ENCODE measurements at places on chromosomes 1 and 21.

DNA sequence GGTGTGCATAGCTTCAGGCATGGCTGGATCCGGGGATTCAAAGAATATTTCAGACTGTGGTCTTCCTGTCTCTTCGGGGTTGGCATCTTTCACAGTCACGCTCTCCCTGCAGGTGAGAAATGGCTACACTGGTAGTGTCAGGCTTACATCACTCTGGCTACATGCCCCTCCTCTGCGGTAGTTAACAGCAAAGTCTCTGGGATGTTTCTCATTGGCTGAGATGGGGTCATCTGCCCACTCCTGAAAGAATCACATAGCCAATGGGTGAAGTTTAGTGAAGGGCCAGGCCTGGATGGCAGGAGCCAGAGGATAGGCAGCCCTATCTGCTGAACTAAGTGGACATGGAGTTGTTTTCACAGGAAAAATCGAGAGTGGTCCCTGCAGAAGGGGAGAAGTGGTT lies 356.5 kb downstream of the MATN1 start:
- no peak for DNase-seq

- DNase-seq: no peak
Measured at GRCh38 chr1:179781962-179782361, 38.9 kb downstream of the FAM163A start.

- DNase-seq: no peak
Measured at GRCh38 chr1:12371053-12371452, 141.2 kb downstream of the VPS13D start.

GRCh38 chr1:204418174-204419063 lies 6.8 kb upstream of the PPP1R15B start:
- no peak for DNase-seq

- DNase-seq: no peak
Measured at GRCh38 chr21:14251336-14251735, 35.4 kb downstream of the RBM11 start.

- no peak for DNase-seq
Measured at GRCh38 chr1:100907887-100908286, 12.0 kb downstream of the SLC30A7 start.

DNA sequence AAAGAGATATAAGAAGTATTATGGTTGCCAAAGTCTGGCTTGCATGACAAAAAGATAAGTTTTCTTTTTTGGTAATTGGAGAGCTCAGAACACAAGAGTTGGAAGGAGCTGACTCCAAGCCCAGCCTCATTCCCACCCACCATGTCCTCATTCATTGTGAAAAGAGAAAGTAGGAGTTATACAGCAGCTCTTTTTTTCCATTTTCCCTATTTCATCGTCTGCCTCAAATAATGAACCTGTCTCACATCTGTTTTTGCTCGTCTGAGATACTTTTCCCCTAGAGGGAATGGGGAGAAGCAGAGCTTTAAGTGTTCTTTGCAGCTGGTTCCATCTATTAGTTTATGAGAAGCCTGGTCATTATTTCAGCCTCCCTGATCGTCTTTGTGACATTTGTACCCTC lies 34.7 kb downstream of the AGT start:
- DNase-seq: no peak

DNA sequence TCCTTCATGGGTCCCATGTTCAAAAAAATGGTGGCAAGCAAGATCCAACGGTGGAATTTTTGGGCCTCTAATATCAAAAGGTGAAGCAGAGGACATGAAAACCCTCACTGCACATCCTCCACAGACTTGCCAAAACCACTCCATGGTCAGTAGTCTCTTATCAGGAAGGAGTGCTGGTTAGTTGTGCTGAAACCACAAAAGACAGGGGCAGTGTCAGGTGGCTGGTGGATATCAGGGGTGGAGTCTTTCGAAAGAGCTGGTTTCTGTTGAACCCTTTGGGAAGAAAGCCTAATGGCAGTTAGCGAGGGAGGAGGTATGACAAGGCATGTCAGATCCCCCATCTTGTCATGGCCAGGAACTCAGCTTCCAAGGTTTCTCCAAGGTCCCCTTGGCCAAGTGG lies 395.9 kb upstream of the CAMK1G start:
- no peak for DNase-seq

DNA sequence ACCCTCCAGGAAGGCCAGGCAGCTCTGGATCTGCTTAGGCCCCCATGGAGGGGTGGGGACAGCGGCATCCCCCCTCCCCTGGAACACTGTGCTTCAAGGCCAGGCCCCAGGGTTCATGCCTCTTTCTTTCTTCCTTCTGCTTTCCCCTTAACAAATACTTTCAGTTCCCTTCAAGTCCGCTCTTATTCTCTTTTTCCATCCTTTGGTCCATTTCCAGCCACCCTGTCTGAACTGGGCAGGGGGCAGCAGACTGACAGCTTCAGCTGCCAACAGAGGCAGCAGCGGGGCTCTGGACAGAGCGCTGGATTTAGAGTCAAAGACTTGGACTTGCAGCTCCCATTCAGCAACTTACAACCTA lies 1.1 kb upstream of the CD244 start:
- no peak for DNase-seq
